Pancreas (tissue), 10 donors: ENCODE measurements at places on chromosomes 1 and 21.

- H3K36me3 ChIP-seq = peaks cover 17% of the 10 kb centered on the region
- no peak for DNase-seq
- H3K4me1 ChIP-seq = peaks cover 11% of the 10 kb centered on the region
Observed at GRCh38 chr1:36177589-36178431, 21.9 kb downstream of the MAP7D1 start.

DNA sequence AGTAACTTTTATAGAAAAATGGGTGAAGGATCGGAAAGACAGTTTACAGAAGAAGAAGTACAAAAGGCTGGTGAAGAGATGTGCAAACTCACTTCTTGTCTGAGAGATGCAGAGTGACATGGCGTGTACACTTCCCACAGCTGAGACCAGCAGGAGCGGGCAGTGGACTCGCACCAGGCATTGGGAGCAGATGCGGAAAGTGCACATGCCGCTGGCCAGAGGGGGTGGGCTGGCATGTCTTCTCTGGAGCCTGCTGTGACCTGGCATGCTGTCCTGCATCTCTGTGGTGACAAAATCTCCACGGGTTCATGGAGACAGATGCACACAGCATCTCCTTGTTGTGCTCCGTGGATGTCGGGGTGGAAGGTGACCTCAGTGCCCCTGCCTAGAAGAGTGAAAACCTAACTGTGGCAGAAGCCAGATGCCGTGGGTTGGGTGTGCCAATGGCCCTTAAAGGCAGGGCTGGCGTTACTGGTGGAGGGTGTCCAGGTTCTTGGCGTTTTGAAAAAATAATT lies 128.6 kb upstream of the COL6A1 start:
- no peak for DNase-seq
- no peaks in the 10 kb centered on the region for H3K4me1 ChIP-seq
- no peak overlapping the region for H3K27ac ChIP-seq
- H3K27me3 ChIP-seq = no peaks in the 10 kb centered on the region

DNA sequence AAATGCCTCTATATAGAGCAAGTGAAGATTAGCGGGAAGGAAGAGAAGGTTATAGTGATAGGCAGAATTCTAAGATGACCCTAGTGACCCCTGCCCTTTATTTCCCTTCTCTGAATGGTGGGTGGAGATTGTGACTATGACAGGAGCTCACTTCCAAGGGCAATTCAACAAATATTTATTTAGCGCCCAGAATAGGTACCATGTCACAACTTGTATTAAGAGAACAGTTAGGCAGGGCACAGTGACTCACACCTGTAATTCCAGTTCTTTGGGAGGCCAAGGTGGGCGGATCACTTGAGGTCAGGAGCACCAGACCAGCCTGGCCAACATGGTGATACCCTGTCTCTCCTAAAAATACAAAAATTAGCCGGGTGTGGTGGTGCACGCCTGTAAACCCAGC lies 236.0 kb upstream of the POGK start:
- H3K36me3 ChIP-seq = no peaks in the 10 kb centered on the region
- DNase-seq = no peak
- H3K27me3 ChIP-seq = no peaks in the 10 kb centered on the region
- H3K4me3 ChIP-seq = no peak overlapping the region
- H3K4me1 ChIP-seq = no peaks in the 10 kb centered on the region

DNA sequence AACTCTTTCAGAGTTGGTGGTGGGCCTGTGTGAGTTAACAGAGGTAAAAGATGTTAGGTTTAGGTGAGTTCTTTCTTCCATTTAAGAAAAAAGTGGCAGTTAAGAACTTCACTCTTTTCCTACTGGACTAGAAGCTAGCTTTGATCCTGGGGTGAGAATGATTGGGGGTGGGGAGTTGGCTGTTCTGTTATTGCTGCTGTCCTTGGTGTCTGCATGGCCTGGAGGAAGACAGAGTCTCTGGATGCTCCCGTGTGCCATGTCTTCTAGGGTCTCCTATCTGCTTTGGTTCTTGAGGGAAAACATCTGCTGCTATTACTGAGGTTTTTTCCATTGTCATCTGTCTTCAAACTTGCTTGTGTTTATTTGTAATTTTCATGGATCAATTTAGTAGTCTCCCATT lies 275.7 kb downstream of the HLX start:
- H3K27me3 ChIP-seq = no peaks in the 10 kb centered on the region
- no peak for DNase-seq
- no peak overlapping the region for H3K27ac ChIP-seq

DNA sequence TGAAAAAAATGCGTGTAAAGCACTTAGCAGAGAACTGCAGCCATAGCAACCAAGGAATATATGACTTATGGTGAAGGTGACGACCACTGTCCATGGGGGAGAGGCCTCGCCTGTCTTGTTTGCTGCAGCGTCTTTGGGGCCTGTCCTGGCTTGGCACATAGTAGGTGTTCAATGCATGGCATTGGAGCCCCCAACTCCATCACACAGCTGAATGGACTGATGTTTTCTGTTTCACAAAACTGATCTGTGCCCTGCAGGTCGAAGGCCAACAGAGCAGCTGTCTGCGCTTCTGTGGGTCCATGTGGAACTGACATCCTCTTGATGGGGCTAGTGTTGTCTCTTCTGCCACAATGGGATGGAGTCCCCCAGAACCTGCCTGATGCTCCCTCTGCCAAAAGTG lies 296.0 kb downstream of the PTPRU start:
- no peaks in the 10 kb centered on the region for H3K27me3 ChIP-seq
- DNase-seq = no peak
- H3K36me3 ChIP-seq = no peaks in the 10 kb centered on the region
- no peak overlapping the region for H3K27ac ChIP-seq
- H3K4me1 ChIP-seq = no peaks in the 10 kb centered on the region
